ENCODE measurements at places on chromosomes 2 and 18. TPM values are rescaled to one million over a fixed set of nuclear protein-coding genes. Genes with fewer than 3 reads are reported as not detected.

The TMEM247 gene
- not detected for total RNA-seq

The CLEC4F gene
- total RNA-seq = 3.7 TPM

The SIX3 gene
- total RNA-seq = not detected

The ABHD1 gene
- 0.43 TPM for total RNA-seq

The CTAGE1 gene
- total RNA-seq = not detected

The BMP10 gene
- not detected for total RNA-seq

The FAM210A gene
- 22.4 TPM for total RNA-seq

The PLCL1 gene
- 1.3 TPM for total RNA-seq

The GREB1 gene
- total RNA-seq = 1.2 TPM

The TMEM37 gene
- total RNA-seq = not detected

The MAP3K19 gene
- 0.64 TPM for total RNA-seq
